Kidney capillary endothelial cell (primary cell): ENCODE measurements at places on chromosomes 12 and 14.

- DNase-seq, result no peak
Observed at GRCh38 chr12:82852529-82852928, 165.8 kb downstream of the TMTC2 start.

DNA sequence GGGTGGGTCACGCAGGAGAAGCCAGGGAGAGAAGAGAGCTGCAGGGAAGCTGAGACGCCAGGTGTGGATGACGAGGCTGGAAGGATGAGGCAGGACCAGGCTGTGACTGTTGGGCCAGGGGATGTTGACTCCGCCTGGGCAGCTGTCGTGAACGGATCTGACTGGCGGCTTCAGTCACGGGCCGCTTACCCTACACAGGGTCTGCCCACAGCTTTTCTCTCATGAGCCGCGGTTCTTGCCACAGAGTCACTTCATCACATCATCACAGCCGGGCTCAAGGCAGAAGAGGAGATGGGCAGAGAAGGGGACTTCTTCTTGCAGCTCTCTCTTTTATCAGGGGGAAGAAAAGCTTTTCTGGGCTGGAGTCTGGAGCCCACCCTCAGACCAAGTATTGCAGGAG lies 7.7 kb downstream of the CLBA1 start:
- no peak for DNase-seq

- no peak for DNase-seq
Observed at GRCh38 chr14:21642683-21643082, 7.9 kb upstream of the OR10G2 start.

DNA sequence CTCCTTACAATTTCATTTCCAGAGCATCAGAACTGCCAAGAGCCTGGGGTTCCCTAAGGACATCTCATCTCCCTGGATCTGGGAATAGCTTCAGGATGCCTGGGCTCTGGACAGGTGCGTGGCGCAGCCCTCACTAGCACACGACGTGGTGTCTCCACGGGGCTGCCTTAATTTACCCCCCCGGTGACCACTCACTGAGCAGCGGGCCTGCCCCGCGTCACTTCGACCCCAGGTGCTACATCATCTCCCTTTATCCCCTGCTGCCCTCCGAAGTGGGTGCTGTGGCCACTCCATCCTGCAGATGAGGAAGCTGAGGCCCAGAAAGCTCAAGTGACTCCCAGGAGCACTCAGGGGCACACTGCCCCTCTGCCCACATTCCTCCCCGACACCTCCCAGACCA lies 177.8 kb upstream of the SFSWAP start:
- no peak for DNase-seq

GRCh38 chr12:31958569-31959160 lies 550 bp upstream of the RESF1 start:
- DNase-seq, result no peak

DNA sequence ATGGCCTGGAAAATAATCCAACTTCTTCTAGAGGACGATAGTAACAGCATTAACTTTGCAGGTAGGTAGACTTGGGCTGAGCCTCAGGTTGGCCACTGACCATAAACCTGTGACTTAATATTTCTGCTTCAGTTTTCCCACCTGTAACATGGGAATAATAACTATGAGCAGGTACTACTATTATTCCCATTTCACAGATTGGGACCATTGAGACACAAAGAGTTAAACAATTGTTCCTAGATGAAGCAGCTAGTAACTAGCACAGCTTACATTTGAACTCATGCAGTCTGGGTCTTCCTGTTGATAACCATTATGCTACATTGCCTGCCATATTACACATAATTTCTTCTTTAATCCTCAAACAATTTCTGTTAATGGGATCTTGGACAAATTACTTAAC lies 217.7 kb downstream of the NUAK1 start:
- DNase-seq, result no peak

DNA sequence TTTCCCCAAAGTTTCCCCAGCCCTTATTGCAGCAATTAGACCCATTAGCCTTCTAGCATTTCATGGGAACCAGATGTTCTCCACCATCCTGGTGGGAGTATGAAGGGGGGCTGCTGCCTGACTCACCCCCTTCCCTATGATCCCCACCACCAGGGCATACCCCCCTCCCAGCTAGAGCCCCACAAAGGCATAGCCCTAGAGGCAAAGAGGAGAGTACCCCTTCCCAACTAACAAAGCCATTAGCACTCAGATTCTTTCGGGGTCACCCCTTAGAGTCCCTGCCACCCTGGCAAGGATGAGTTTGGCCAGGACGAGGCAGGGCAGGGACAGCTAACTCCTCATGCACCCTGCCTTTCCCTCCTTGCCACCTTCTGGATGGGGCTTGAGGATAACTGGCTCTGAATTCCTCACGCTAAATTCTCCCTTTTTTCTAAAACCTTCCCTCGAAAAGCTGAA lies 9.2 kb downstream of the RARG start:
- DNase-seq, result no peak

DNA sequence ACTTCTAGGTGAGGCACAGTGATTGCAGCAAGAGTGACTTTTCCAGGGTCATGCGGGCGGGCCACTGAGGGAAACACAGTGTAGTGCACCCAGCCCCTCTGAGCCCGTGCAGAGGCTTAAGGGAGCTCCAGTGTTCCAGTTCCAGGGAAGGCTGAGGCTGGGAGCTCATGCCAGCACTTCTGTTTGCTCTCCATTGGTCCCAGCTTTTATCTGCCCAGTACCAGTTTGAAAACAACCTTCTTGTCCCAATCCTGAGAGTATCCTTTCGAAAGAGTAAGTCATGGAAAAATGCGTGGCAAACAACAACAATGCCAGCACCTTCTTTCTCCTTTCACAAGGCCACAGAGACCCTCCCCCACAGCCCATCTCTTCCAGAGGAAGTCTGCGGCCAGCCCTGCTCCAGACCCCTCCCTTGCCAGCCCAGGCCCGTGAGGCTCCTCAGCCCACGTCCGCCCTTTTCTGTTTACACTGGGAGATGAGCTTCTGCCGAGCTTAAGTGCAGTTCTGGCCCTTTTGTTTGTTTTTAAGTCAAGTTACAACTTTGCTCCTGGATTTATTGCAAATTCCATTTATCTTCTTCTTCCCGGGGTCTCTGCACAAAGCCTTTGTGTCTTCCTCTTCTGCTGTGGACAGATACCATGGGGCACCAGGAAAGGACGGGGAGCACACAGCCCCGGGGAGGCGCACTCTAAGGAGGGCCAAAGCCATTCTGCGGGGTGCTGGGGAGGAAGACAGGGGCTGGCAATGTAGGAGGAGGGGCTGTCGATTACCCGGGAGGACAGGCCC lies 185.6 kb downstream of the ZFP36L1 start:
- no peak for DNase-seq

DNA sequence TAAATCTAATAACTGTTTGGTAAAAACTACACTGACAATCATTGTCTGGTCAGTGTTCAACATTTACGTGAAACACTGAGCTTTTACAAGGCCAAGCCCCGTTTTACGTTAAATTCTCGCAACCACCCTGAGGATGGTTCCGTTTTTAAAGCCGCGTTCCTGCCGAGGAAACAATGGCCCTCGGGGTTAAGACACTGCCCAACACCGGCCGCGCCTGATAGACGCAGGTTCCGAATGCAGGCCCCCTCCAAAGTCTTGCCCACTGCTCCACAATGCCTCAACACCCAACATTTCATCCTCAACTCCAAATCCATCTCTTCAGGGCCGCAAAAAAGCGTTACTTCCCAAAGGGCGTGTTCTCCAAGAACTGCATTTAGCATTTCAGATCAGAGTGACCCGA lies 953 bp upstream of the SNRPF start:
- no peak for DNase-seq

DNA sequence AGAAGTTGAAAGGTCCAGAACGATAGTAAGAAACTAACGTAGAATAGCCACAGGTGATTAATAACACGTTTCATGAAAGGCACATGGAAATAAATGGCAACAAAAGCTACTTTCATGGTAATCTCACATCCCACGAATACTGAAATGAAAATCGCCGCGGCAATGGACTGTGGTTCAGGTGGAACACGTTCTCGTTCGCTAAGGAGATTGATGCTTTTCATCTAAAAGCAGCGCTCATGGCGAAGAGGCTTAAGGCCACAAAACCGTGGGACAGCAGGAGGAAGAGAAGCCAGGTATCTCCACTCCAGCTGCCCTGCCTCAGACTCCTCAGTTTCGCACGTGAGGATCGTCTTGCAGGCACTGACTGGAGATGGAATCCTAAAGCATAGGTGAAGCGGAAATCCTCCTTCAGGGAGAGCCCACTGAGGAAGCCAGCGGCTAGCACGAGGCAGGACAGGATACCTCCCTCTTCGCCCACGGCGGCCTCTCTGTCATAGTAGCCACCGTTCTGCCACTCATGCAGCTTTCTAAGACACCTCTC lies 696 bp upstream of the GPHN start:
- DNase-seq, result peak; percentile 48

GRCh38 chr14:45222485-45223262 lies 30.3 kb downstream of the MIS18BP1 start:
- no peak for DNase-seq

- no peak for DNase-seq
Observed at GRCh38 chr12:53808023-53808705, 56.4 kb upstream of the CISTR start.

DNA sequence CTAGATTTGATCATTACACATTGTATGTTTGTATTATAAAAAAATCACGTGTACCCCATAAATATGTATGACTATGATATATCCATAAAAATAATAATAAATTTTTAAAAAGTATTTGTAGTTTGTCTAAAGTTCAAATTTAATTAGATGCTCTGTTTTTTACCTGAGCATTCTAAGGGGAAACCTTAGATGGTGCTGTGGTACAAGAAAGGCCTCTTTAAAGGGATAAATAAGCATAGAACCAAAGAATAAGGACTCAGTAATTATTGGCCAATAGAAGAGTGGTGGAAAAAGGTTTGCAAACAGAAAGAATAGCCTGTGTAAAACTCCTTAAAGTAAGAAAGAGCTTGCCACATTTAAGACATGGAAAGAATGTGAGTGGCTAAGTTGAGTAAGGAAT lies 580.1 kb upstream of the SEL1L start:
- DNase-seq, result no peak

GRCh38 chr14:74400031-74400685 lies 25.9 kb downstream of the SYNDIG1L start:
- DNase-seq, result no peak

- peak; percentile 55 for DNase-seq
Observed at GRCh38 chr12:7374423-7375144, 69.4 kb downstream of the CD163L1 start.

DNA sequence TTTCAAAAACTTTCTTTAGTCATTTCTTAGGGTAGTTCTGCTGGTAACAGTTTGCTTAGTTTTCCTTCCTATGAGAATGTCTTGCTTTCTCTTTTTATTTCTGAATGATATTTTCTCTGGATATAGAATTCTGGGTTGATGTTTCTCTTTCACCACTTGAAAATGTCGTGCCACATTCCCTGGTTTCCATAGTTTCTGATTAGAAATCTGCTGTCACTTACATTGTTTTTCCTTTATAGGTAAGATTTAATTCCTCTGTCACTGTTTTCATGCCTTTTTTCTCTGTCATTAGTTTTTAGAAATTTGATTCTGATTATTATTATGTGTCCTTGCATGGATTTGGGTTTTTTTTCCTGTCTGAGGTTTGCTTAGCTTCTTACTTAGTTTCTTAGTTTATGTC lies 77.3 kb upstream of the PCNX4 start:
- no peak for DNase-seq

DNA sequence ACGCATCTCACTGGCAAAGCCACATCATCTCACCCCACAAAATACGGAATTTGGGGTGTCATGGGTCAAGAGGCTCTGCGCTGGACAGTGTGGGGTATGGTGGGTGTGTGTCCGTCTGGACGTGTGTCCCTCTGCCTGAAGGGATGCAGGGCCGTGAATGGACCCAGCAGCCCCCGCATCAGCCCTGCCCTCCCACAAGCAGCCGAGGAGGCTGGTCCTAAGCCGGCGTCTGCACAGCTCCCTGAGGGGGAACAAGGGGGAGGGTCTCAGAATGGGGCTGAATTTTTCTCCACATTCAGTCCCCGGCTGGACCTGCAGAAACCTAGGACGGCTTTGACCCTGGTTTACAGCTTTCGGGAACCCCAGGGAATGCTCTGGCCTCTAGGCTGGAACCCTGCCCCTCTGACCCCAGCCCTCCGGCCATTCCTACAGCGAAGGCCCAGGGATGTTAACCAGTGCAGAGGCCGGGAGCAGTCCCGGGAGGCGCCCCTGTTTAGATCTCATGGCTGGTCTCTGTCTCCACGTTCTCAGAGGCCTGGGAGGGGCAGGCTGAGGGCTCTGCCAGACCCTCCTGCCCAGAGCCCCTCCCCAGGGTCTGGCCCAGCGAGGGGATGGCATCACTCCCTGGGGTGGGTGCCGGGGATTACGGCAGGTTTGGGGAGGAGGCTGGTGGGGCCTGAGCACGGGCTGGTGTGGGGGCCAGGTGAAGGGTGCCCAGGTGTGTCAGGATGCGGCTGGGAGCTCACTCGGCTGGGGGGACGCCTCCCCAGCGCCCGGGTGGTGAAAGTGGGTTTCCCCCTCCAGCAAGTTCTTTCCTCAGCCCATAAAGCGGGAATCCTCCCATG lies 156.5 kb upstream of the C14orf180 start:
- DNase-seq, result no peak

- no peak for DNase-seq
Observed at GRCh38 chr14:98912655-98913054, 359.3 kb downstream of the BCL11B start.

DNA sequence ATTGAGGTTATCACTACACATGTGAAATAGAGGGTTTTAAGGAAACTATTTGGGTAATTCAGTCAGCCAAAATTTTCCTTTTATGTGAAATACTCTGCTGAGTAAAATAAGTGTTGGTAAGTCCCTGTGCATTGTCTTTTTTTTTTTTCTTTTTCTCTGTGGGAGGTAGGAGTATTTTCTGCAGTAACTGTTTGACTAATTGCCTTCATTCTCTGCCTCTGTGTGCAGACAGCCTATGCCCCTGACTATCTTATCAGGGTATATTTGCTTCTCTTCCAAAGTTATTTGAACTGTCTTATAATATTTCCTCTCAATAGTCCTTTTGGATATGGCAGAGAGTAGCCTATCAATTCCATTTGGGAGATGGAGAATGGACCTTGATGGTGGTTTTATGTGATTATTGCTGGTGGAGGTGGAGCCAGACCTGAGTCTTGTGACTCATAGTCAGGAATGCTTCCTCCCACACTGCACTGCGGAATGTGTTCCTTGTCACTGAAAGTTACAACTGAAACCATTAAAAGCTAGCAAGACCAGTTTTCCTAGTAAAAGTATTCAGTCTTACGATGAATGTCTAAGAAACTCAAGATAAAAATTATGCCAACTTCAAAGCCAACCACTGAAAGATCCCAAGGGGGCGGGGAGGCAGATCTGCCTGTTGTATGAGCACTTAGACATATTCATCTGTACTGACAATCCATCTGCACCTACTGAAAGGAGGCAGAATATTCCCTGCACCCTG lies 40.9 kb upstream of the STXBP6 start:
- DNase-seq, result peak; percentile 3

DNA sequence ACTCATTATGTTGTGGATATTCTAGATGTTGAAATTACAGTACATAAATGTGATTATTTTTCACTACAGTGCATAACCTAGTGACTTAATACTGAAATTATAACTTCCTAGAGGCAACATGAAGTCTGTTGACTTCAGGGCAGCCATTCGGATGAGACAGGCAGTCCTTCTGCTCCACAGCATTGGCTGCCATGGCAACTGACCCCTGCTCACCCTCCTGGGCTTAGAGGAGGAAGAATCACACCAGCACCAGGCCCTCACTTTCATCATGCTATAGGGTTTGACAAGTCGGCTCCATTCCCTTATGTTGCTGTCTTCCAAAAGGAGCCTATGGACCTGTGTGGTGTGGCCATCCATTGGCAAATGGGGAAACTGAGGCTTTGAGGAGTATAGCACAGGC lies 233.5 kb upstream of the TMEM132C start:
- no peak for DNase-seq

GRCh38 chr12:56082967-56083366 lies 3.0 kb downstream of the ERBB3 start:
- DNase-seq, result no peak

- no peak for DNase-seq
Observed at GRCh38 chr14:31411218-31411727, 9.1 kb downstream of the HEATR5A start.
